ENCODE measurements at places on chromosomes 7 and 10.
A peak's percentile ranks its signal among the peaks of the same experiment; 100 is the strongest.

GRCh38 chr10:47337310-47337709, 10.9 kb upstream of the RBP3 start:
- no peak for DNase-seq

GRCh38 chr7:46610746-46611145, 689.7 kb upstream of the IGFBP3 start:
- no peak for DNase-seq

DNA sequence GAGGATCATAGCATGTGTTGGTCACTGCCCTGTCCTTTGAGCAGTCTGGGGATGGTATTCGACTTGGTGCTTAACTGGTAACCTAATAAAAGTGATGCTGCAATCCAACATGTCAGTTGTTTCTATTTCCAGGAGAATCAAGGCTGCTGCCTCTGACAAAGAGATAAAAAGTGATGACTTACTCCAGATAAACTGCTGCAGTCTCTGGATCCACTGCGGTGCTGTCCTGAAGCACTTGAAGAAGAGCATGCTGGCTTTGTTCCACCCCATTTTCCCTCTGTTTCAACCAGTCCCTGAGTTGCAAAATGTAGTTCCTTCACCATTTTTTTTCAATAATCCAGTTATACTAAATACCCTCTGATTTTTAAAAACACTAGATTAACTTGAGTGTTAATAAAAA, 403.5 kb upstream of the ANKRD30A start:
- no peak for DNase-seq

DNA sequence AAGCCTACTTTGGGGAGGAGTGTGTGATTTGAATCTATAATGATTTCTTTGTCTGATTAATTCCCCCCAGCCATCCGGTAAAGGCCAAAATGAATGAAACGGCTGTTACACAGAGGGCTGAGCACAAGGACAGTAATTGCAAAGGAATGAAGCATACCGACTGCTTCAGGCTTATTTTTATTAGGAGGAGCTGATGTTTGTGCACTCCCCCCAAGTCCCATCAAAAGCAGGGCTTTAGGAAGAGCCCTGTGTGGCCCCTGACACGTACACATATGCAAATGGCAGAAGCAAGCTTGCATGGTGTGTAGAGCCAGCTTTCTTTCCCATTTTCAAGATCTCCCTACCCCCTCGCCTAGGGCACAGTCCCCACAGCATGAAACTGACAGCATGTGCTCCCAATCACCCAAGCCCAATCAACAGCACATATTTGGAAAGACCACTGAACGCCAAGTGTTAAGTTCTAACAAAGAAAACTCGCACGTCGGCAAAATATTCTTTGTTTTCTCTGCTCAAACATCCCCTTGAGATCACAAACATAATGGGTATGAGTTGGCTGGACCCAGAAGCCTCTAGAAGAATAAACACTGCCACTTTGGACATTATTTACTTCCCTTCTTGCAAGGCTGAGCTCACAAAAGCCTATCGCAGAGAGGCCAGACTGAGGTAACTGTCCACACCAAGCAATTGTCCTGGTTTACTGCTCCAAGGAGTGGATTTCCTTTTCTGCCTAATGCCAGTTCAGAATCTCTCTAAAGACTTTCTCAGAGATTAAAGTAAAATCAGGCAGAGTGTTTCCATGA, 143.0 kb downstream of the CUBN start:
- no peak for DNase-seq

DNA sequence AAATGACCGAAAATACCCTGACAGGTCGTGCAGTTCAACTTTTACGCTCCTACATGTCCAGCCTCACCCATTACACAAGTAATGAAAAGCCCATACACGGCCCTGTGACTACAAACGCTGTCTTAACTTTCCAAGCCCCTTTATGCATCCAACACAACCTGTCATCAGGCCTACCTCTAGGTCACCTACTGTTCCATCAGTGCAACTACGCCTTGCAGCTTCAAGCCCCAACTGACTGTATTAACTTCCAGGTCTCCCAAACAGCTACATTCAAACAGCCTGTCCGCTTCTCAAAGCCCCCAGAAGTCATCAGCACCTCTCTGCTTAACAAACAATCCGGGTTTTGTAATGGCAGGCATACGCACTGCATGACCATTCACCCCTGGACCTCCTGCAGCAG, 19.2 kb downstream of the ZNF107 start:
- DNase-seq = no peak

GRCh38 chr7:113705439-113705838, 213.4 kb downstream of the PPP1R3A start:
- DNase-seq = no peak

GRCh38 chr10:75948583-75948982, 517.2 kb downstream of the LRMDA start:
- no peak for DNase-seq

DNA sequence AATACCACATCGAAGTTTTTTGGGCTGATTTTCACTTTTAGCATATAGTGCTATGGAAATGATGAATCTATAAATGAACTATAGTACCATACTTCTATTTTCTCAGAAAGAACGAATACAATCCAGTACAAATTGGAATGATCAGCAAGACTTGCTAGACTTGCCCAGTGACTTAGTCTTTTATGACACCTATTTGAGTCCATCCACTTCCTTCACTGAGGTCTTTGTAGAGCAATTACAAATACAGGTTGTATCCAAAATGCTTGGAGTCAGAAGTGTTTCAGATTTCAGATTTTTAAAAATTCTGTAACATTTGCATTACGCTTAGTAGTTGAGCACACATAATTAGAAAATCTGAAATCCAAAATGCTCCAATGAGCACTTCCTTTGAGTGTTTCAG, 104.3 kb downstream of the NRBF2 start:
- no peak for DNase-seq

GRCh38 chr7:49244543-49244942, 320.2 kb downstream of the CDC14C start:
- no peak for DNase-seq

DNA sequence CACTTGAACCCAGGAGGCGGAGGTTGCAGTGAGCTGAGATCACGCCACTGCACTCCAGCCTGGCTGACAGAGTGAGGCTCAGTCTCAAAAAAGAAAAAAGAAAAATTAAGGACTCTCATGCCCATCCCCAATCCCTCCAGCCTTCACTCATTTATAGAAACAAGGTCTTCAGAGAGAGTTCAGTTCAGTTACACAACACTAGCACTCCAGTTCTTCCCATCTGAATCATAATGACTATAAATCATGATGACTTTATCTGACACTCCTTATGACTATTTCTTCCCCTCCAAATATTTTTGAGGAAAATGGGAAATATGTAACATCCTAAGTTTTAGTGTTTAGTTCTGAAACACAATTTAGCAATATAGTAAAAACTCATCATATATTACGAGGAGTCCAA, 107.4 kb upstream of the LSM8 start:
- DNase-seq = no peak

GRCh38 chr7:70042533-70042932, 444.3 kb downstream of the AUTS2 start:
- DNase-seq = peak; percentile 10

DNA sequence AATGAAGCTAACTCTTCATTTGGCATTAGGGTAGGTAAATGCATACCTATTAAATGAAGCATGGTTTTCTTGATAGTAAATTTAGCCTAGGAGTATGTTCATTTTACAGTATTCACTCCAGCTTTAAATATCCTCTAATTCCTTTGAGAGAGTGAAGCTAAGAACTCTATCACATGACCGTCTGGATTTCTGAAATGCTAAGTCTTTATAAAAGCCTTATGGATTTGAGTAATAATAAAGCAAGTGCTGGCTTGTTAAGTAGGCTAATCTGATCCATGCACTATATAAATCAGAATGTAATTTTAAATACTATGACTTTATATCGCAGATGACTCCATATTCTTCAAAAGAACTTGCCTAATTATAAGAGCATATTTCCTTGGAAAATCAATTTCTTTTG, 64.8 kb downstream of the REEP3 start:
- DNase-seq = no peak

GRCh38 chr7:115229401-115230105, 307.7 kb downstream of the MDFIC start:
- no peak for DNase-seq

DNA sequence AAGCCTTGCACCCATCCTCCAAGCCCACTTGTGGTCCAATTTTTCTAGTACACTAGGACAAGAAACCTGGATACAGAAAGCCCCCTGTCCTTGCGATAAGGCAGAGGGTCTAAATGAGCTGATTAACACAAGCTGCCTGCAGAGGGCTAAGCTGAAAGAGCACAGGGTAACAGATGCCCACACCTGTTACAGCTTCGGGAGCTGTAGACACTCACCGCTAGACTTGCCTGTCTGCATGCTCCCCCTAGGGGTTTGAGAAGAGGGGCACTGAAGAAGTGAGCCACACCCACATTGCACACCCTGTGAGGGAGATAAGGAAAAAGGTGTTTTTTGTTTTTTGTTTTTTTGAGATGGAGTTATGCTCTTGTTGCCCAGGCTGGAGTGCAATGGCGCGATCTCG, 386.5 kb upstream of the AUTS2 start:
- DNase-seq = no peak

DNA sequence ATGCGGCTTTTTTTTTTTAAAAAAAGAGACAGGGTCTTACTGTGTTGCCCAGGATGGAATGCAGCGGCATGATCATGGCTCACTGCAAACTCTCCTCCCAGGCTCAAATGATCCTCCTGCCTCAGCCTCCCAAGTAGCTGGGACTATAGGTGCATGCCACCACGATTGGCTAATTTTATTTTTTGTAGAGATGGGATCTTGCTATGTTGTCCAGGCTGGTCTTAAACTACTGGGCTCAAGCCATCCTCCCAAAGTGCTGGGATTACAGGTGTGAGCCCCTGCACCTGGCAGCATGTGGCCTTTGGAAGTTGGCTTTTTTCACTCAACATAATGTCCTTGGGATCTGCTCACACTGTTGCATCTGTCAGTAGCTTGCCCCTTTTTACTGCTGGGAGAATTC, 65.1 kb downstream of the AMZ1 start:
- DNase-seq = no peak

- peak; percentile 23 for DNase-seq
These were observed 250.3 kb downstream of the CNTNAP2 start for GRCh38 chr7:146366938-146367337.

Measured in amniotic stem cell (primary cell).